ENCODE measurements at places on chromosomes 13 and 19.

- DNase-seq = no peak
These were observed 3.1 kb upstream of the UQCRFS1 start for GRCh38 chr19:29216021-29216420.

GRCh38 chr13:73403355-73404120 is 344.7 kb downstream of the KLF5 start:
- no peak for DNase-seq

GRCh38 chr19:50876456-50876855 is 3.2 kb downstream of the KLK2 start:
- DNase-seq = peak; percentile 66

- DNase-seq = no peak
These were observed 43.4 kb upstream of the NFIC start for GRCh38 chr19:3323026-3323425.

- no peak for DNase-seq
These were observed 4.1 kb upstream of the NANOS3 start for GRCh38 chr19:13872695-13873389.

GRCh38 chr19:1354970-1355567 is 28.6 kb upstream of the NDUFS7 start:
- DNase-seq = no peak

DNA sequence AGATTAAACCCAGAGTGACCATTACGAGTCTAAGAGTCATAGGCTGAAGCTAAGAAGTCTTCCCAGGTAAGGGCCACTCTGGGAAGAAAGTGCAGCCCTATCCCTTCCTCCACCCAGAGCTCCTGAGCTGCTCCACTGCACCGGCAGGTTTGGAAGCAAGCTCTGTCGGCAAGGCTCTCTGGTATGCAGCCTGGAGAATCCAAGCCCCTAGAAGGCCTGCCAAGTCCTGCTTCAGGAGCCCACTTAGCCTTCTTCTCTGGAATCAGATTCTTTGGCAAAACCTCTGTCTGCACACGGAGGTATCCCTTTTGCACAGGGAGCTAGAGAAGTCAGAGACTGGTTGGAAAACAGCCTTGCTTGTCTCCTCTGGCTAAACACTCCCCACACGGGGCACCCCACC is 58.5 kb downstream of the CEBPG start:
- DNase-seq = no peak

GRCh38 chr19:3585301-3586126 is at the start of gene GIPC3:
GIPC3 (plus strand) TSS chr19:3585478; CDS start chr19:3585598, 120 bp downstream.
- no peak for DNase-seq

- DNase-seq = no peak
These were observed 395.9 kb downstream of the KCNRG start for GRCh38 chr13:50410921-50411746.

GRCh38 chr13:106527826-106528225 is 7.6 kb downstream of the EFNB2 start:
- DNase-seq = no peak

DNA sequence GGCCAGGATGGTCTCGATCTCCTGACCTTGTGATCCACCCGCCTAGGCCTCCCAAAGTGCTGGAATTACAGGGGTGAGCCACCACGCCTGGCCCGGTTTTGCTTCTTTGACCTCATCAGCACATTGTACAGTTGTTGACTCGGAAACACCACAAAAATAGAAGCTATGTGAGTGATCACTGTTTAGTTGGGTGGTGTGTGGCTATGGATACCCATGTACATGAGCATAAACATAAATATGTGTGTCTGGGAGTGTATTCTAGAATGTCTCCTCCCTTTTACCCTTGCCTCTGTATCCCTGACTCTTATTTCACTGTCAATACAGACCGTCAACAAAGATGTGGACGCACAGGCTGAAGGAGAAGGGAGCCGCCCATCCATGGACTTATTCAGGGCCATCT is 14.4 kb upstream of the WDR88 start:
- DNase-seq = no peak

GRCh38 chr13:26605845-26606244 is 48.4 kb downstream of the WASF3 start:
- DNase-seq = no peak

- DNase-seq = no peak
These were observed 257.4 kb downstream of the OLFM4 start for GRCh38 chr13:53285896-53286430.
